ENCODE measurements at places on chromosomes 6 and 20.
A peak's percentile ranks its signal among the peaks of the same experiment; 100 is the strongest.

GRCh38 chr6:13715444-13715883, 3.8 kb upstream of the RANBP9 start:
- DNase-seq: no peak

DNA sequence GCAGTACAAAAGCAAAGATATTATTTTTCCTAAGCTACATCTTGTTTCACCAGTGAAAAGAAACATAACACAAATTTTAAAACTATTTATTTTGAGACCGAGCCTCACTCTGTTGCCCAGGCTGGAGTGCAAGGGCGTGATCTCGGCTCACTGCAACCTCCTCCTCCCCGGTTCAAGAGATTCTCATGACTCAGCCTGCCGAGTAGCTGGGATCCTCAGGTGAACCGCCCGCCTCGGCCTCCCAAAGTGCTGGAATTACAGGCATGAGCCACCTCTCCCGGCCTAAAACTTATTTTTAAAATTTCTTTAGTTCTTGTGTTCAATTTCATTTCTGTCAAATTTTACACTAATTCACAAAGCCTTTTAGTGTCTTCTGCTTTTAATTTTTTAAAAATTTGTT, 5.9 kb downstream of the SRSF12 start:
- no peak for DNase-seq

- peak; percentile 91 for DNase-seq
These were observed 27.6 kb upstream of the MRGBP start for GRCh38 chr20:62768551-62769287.

GRCh38 chr20:63736893-63737694, 630 bp downstream of the LIME1 start:
- no peak for DNase-seq

DNA sequence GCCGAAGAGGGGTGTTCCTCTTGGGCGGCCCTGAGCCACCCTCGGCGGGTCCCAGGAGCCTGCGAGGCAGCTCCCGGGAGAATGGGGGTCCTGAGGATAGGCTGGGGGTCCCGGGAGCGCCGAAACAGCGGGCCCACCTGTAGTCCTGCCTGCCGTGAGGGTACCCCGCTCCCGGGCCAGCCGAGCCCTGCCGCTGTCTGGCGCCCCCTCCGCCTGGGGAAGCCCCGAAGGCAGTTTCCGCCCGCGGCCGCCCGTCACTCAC, 280 bp downstream of the SPATA2 start:
- DNase-seq: no peak

DNA sequence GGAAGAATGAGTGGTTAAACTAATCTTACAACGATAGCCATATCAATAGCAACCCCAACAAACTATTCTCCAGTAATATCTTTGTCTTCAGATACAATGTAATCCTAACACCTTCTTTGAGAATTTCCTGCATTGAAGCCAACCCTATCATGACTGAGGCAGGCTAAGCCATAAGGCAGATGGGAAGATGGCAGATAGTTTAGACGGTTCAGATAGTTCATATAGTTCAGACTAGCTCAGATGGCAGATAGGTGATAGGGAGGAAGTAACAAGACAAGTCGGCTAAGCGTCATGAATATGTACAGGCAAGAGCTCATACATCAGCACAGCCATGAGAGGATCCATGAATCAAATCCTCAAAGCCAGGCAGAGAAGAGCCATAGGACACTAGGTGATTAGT, 39.1 kb upstream of the BEND6 start:
- no peak for DNase-seq

- DNase-seq: no peak
These were observed 115.9 kb upstream of the ARMC2 start for GRCh38 chr6:108732091-108732870.

GRCh38 chr6:32291543-32291942, 67.7 kb upstream of the NOTCH4 start:
- DNase-seq: no peak

GRCh38 chr20:31859266-31859997, 10.9 kb downstream of the DUSP15 start:
- DNase-seq: no peak

DNA sequence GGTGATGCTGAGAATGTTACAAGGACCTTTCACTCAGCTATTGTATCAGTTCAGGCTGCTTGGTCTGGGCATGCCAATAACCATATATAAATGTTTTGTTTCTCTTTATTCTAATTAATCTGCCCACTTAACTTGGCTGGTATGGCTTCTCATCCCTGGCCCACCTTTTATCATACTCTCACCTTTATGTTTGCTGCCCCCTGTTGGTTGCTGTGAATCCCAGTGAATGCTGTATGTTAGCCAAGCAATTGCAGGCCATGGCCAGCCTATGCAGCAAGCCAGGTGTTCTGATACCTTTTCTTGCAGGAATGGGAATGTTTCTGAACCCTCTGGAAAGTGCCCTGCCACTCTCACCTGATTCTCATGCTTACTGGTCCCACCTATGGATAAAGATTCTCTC, 54.6 kb downstream of the PCSK2 start:
- no peak for DNase-seq

DNA sequence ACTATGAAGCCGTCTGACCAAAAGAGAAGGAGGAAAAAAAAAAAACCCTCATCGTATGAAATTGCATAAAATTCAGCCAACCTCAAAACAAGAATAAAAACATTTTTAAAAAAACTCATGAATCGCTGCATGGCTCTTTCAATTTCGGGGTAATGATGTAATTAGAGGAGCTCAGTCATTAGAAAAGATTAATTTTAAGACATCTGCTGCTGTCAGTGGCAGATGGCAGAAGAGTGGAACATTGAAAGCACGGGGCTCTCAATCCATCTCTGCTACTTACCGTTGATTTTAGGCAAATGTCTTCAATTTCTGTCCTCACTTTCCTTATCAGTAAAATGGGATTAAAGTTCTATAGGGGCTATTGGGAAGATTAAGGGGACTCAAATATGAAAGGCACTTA, 79.1 kb downstream of the EYA2 start:
- DNase-seq: no peak

GRCh38 chr6:111750753-111751673, 122.2 kb downstream of the FYN start:
- DNase-seq: no peak
